ENCODE measurements at places on chromosomes 6 and 20. TPM values are rescaled to one million over a fixed set of nuclear protein-coding genes. Genes with fewer than 3 reads are reported as not detected.
A peak's percentile ranks its signal among the peaks of the same experiment; 100 is the strongest.

DNA sequence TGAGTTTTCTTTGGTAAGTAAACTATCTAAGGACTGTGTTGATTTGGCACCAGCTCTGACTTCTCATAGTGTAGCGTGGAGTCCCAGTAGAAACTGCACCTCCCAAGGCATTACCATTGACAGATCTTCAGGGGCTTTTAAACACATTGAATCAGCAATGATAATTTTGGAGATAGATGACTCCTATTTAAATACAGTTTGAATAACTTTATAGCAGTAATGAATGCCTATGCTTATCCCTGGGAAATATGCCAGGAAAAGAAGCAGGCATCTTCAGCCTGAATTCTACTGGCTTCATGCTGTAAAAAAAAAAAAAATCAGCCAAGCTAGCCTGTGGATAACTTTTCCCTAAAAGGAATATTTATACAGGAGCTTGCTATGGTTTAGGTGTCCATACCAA, 895.9 kb downstream of the EYS start:
- DNase-seq: no peak

DNA sequence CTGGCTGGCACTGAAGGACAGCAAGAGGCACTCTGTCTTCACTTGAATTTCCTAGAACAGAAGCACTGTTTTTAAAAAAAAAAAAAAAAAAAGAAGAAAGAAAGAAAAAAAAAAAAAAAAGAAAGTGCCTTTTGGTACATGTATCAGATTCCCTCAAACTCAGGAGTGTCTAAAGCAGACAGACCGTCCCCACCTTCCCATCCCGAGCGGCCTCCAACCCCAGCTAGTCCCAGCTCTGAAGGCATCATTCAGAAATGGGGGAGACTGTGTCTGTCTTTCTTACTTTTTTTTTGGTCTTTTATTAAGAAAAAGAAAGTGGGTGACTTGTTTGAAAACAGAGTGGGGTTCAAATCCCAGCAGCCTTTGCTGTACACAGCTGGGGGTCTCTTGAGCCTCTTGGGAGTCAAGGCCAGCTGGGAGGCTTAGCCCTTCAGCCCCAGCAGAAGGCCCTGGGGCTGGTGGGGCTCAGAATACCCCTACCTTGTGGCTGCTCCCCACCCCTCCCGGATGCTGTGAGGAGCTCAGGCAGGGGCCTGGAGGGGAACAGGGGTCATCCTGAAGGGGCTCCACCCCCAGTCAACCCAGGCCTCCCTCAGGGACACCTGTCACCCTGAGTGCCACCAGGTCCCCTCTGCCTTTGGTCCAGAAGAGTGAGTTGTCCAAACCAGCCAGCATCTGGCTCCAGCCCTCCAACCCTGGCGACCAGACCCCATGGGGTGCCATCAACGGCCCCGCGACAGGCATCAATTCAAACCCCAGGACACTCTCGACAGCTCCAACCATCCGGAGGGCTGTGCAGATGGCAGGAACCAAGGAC, 128.3 kb downstream of the TAF4 start:
- DNase-seq: no peak

GRCh38 chr6:38166411-38167240, 347.1 kb downstream of the ZFAND3 start:
- peak; percentile 27 for DNase-seq

GRCh38 chr6:6729971-6730370, 141.5 kb downstream of the LY86 start:
- DNase-seq: no peak

GRCh38 chr6:82025271-82025670, 222.3 kb downstream of the IBTK start:
- DNase-seq: no peak

DNA sequence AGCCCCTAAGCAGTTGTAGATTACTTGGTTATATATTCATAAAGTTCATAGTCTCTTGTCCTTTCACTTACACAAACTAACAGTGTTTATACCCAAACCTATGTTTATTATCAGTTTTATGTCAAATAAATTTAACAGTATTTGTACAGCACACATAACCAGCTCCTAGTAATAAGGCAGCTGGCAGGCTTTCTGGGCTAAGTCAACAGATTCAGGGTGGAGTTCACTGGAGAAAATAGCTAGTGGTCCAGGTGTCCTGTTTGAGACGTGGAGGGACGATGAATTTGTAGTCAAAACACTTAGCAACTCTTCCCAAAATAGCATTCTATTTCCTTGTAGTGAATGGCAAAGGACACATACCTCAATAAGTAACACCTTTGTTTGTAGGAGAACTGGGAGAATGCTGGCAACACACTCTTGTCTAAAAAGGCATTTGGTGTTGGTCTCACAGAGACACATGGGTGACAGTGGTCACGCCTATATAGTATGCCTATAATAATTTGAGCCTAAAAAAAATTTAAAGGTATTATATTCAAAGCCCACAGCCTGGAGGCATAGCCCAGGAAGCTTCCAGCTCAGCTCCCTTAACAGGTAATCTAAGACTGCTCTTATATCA, 156.4 kb upstream of the CARMIL1 start:
- no peak for DNase-seq

The AKAP7 gene
- 11.1 TPM for total RNA-seq

GRCh38 chr6:14542670-14543366, 425.2 kb downstream of the CD83 start:
- no peak for DNase-seq

The DEFB132 gene
- not detected for total RNA-seq

DNA sequence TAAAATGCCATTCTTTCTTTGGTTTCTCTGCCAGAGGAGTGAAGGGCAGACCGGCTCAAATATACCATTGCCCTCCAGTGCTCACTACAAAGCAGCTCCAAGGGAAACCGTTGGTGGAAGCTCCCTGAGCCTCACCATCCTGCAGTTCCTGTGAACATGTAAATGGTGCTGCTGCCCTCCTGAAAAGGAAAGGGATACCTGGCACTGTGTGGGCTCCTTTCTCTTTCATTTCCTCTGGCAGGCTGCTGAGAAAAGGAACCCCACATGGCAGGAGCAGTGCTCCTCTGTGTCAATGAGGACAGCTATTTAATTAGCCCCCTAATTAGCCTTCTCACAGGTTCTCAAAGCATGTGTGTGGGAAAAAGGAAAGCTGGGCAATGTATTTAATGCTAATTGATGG, 142.5 kb downstream of the KLHL32 start:
- no peak for DNase-seq

DNA sequence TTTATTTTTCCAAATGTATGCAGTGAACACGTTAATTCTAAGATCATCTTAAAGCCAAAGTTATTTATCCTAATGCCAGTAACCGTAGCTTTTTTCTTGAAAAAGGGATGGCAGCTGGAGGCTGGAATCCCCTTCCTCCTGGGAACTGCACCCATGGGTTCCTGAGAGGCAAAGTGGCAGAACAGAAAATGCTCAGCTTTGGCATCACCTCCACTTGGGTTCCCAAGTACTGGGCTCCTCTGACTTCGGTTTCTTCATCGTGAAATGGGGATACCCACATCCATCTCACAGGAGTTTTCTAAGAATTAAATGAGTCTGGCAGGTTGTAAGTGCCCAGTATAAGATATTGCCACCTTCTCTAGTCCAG, 6.2 kb upstream of the DDX43 start:
- DNase-seq: no peak

The RAB44 gene
- 0.08 TPM for total RNA-seq

The ENPP1 gene
- total RNA-seq: 1.7 TPM

GRCh38 chr6:110467566-110468140, 8.8 kb downstream of the SLC22A16 start:
- DNase-seq: no peak

The SRMS gene
- total RNA-seq: not detected

DNA sequence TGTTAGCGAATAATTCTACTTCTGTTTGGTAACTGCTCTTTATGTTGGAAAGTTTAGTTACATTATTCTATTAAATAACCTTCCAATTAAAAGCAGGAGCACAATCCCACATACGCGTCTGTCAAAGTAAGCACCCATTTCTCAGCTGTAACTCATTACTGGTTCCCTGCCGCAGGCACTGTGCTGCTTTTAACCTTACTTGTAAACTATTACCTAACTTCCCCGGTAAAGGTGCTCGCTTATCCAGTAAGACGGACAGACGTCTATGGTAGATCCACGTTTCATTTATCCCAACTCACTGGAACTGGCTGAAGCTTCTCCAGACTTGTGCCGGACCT, 529 bp upstream of the ENPP4 start:
- DNase-seq: no peak

DNA sequence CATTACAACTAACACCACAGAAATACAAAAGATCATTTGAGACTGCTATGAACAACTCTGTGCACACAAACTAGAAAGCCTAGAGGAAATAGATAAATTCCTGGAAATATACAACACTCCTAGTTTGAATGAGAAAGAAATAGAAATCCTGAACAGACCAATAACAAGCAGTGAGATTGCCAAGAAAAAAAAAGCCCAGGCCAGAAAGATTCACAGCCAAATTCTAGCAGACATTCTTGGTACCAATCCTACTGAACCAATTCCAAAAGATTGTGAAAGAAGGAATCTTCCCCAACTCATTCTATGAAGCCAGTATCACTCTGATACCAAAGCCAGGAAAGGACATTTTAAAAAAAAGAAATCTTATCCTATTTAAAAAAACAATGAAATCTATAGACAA, 7.0 kb upstream of the CDK19 start:
- DNase-seq: no peak

DNA sequence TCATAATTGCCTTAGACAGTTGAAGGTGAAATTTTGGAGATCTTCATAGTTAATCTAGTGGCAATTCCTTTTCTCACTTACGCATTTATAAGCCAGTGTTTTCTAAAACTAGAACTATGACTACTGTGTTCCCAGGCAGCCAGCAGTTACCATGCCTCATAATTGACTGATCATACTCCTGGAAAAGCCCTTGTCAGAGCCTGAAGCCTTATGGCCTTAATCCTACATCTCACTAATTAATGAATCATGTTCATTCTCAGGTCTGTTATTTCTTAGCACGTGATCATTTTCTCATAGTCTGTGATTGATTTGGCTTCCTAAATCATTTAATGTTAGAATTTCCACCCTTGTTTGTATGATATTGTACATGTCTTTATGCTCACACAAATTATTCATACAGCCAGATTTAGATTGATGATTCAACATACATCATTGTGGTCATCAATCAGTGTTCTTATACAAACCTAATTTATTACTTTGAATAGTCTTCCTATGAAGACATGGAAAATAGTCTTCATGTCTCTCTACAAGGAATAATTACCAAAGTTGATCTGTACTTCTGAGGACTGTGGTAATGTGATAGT, 132.6 kb upstream of the ASCC3 start:
- no peak for DNase-seq

The HCK gene
- 7.0 TPM for total RNA-seq

The CNPY3 gene
- 22.9 TPM for total RNA-seq

DNA sequence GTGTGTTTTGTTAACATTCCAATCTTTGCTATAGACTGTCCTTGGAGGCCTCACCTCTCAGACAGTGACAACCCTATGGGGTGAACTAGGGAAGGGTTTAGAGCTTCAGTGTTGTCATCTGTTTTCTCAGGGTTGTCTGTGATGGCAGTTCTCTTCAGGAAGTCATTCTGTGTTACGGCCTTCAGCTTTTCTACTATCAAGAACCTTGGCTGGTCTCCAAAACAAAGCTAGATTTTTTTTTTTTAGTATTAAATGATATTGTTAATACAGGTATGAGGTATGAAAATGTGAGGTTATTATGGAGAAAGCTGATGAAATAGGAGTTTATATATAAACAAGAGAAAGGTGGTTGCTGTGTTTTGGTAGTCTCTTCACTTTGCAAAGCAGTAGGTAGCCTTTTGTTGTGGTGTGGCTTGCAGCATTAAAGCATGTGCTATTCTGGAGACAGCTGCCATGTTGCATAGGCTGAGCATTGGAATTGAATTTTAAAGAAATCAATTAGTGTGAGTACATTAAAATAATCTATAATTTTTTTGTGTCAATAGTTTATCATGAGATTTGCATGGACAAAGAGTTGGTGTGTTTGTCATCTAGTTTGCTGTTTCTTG, 162.6 kb downstream of the CARMIL1 start:
- DNase-seq: no peak

- DNase-seq: no peak
These were observed 92.3 kb upstream of the BEND6 start for GRCh38 chr6:56862415-56863175.

- no peak for DNase-seq
These were observed 106.7 kb downstream of the TMEM242 start for GRCh38 chr6:157216570-157216969.

DNA sequence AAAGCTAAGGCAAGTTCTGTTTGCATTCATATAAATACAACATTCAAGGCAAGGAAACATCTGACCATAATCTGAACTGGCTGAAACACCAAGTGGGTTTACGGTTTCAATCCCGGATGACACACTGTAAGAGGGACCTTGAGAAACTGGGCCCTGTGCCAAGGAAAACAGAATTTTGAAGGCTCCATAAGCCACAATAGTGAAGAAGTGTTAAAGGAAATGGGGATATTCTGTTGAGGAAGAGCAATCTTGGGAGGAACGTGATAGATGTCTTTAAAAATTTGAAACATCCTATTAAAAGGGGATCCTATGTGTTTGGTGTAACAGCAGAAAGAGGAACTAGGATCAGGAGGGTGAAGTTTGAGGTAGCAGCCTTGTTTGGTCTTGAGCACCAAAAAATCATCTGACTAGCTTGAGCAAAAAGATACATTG, 82.4 kb upstream of the TAB2 start:
- no peak for DNase-seq

DNA sequence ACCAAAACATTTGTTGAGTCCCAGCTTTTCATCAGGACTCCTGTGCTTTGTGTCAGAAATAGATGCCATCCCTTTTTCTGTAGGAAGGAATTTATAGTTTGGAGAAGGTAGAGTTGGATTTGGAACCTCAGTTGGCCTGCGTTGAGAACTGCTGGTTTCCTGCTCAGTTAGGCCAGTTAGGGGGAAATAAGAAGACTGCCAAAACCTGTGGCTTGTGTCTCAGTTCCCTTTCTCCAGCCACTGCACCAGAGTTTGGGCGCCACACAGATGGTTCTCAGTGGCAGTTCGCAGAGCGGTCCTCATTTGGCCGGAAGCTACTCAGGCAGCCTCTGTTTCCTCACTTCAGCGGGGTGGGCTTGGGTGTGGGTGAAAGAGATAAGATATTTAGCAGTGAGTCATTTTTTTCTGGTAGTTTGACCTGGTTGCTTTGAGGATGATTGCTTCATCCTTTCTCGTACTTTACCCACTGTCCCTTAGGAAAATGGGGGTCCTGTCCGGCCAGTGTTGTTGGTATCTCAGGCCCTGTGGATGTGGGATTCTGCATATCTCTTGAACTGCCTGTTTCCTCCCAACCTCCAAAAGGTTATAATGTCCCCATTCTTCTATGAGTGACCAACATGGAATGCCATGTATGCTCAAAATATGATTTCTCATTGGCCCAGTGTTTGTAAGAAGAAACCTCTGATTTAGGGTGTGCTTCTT, 53.7 kb downstream of the JARID2 start:
- no peak for DNase-seq

The LINC00237 gene
- total RNA-seq: not detected

- no peak for DNase-seq
These were observed 43.6 kb downstream of the UST start for GRCh38 chr6:148790404-148790803.

DNA sequence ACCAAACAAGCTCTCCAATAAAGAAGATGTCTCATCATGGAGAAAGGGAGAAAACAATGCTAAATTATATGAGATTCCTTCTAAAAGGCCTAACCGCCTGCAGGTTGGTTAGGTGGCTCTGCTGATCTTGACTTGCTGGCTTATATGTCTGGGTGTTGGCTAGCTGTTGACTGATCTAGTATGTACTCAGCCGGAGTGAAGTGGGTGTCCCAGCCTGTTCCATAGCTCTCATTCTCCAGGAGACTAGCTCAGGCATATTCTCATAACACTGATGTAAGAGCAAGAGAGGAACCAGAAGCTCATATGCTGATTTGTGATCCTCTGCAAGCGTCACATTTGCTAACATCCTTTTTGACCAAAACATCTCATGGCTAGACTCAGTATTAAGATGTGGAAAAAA, 473.0 kb downstream of the BMP2 start:
- no peak for DNase-seq
